ENCODE measurements at places on chromosomes 11 and 22. TPM values are rescaled to one million over a fixed set of nuclear protein-coding genes. Genes with fewer than 3 reads are reported as not detected.

GRCh38 chr11:6755303-6755952 is 16.3 kb downstream of the OR2AG2 start:
- DNase-seq, result no peak

DNA sequence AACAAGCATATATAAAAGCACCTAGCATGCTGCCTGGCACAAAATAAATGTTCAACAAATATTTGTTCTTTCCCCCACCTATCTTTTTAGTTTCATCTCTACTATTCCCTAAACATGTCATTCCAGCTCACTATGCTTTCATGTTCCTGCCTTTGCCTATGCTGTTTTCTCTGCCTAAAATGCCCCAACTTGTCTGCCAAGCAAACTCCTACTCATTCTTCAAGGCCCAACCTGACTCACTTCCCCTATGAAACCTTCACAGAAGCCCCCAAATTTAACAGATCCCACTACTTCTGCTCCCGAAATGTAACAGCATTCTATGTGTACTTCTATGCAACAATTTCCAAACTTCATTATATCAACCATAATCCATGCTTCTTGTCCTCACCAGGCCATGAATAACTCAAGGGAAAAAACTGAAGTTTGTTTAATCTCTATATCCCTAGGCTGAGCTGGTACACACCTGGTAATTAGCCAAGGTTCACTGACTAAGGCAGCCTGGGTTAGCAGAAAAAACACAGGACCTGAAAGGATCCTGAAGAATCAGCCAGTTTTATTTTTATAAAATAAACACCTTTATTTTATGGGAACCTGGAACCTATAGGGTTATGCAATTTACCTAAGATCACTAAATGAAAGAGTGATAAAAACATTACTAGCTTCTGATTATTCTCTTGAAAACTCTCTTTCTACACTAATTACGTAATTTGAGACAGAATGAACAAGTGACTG is 72.2 kb downstream of the PAK1 start:
- DNase-seq, result no peak

DNA sequence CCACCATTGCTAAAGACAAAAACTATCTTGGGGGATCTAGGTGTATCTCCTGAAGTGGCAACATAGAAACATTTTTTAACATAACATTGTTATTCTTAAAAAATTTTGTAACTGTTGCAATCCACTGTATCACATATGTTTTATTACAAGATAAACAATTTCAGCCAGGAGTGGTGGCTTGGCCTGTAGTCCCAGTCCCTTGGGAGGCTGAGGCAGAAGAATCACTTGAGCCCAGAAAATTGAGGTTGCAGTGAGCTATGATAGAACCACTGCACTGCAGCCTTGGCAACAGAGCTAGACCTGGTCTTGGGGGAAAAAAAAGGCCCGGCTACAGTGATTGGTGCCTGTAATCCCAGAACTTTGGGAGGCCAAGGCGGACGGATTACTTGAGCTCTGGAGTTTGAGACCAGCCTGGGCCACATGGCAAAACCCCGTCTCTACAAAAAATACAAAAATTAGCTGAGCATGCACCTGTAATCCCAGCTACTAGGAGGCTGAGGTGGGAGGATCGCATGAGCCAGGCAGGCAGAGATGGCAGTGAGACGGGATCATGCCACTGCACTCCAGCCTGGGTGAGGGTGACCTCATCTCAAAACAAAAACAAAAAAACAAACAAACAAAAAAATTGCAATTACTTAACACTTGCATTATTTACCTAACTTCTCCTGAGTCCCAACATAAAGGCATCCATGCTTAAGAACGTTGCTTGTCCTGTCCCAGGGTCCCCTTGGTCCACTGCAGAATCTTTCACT is 1.5 kb upstream of the DEPDC5 start:
- no peak for DNase-seq

Gene F2
- not detected for total RNA-seq

Gene NLRP6
- 0.84 TPM for total RNA-seq

Gene PRRG4
- total RNA-seq, result 2.2 TPM

Gene CCDC134
- total RNA-seq, result 3.4 TPM

Gene SCUBE2
- 28.1 TPM for total RNA-seq

Gene RASD2
- 0.19 TPM for total RNA-seq

Gene C11orf16
- total RNA-seq, result not detected

Gene SERHL2
- total RNA-seq, result 4.1 TPM

Gene KRTAP5-1
- total RNA-seq, result not detected

Measured in omental fat pad (tissue), 4 donors.